Tongue (tissue), 3 donors: ENCODE measurements at places on chromosomes 3 and 15.

DNA sequence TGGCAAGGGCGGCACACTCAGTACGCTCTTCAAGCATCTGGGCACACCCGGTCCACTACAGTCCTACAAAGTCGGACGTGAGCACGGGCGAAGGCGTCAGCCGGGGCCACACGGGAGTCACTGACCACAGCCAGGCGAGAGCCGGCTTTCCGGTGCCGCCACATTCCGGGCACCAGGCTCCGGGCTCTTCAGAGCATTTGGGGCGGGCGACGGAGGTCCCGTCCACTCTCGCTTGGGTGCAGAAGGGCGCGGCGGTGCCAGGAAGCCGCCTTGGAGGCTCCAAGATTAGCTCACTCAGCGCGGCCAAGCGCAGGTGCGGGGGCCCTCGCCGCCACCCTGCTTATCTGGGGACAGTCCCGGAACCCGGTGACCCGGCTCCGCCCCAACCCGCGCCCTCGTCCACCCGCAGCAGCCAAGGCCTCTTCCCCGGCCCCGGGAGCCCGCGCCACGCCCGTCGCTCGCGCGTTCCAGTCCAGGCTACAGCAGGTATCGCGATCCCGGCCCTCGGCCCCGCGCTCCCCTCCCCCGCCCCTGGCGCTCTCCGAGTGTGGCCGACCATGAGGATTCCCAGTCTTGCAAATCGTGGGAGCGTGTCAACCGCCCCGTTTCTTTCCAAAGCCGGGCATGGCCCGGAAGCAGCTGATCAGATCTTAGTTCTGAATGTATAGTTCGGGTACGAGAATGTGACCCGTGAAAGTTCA lies at the start of gene ADPRH:
ADPRH (plus strand) TSS at position 127 of the 701 bp plus-strand sequence. CDS start 2,678 bp downstream, outside the sequence.
- DNase-seq = peak; percentile 89

GRCh38 chr3:45564172-45564571 lies 30.4 kb upstream of the LIMD1 start:
- DNase-seq = no peak

GRCh38 chr3:53232641-53233377 lies 23.0 kb downstream of the TKT start:
- no peak for DNase-seq

DNA sequence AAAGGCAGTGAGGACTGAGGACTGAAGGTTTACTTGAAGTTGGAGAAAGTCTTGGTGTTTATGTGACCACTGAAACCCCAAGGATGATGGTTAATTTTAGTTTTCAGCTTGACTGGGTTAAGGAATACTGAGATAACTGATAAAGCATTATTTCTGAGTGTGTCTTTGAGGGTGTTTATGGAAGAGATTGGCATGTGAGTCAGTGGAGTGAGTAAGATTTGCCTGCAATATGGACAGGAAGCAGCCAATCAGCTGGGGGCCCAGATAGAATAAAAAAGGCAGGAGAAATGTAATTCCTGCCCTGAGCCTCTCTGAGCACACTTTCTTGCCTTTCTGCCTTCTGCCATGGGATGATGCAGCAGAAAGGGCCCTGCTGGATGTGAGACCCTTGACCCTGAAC lies 92.4 kb downstream of the KBTBD8 start:
- no peak for DNase-seq
